ENCODE measurements at places on chromosomes 1 and 21. TPM values are rescaled to one million over a fixed set of nuclear protein-coding genes. Genes with fewer than 3 reads are reported as not detected.

- H3K27me3 ChIP-seq: no peaks in the 10 kb centered on the region
- H3K27ac ChIP-seq: no peak overlapping the region
- no peak for DNase-seq
- H3K4me3 ChIP-seq: no peak overlapping the region
- H3K36me3 ChIP-seq: no peaks in the 10 kb centered on the region
These were observed 307.0 kb upstream of the USP25 start for GRCh38 chr21:15422783-15423182.

GRCh38 chr1:168974611-168975010 is 131.9 kb upstream of the ATP1B1 start:
- DNase-seq: no peak
- no peak overlapping the region for H3K4me3 ChIP-seq
- no peaks in the 10 kb centered on the region for H3K4me1 ChIP-seq
- H3K27ac ChIP-seq: no peak overlapping the region

DNA sequence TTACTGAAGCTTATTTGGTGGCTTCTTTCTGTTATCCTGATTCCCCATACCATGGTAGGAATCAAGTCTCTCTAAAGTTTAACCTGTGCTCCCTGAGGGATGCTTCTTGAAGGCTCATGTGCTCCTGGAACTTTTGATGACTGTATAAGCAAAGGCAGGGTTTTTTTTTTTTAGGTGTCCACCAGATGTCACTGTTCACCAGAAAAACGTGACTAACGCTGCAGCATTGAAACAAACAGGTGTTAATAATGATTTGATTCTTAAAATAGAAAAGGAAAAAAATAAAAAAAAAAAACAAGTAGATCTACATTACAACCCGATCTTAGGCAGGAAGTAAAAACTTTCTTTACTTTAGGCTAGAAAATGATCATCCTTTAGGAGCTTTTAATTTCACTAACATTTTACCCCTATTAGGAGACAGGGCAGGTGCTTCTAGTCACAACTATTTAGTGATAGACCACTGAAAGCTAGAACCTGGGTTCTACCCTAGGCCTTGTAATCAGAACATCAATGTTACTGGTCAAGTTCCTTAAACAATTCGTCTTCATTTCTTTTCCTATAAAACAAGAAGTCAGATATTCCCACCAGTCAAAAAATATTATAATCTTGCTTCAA is 223.0 kb downstream of the PLA2G4A start:
- H3K27me3 ChIP-seq: no peaks in the 10 kb centered on the region
- no peak overlapping the region for H3K27ac ChIP-seq
- no peak for DNase-seq
- H3K4me3 ChIP-seq: no peak overlapping the region
- no peaks in the 10 kb centered on the region for H3K4me1 ChIP-seq

LCE1C gene
- not detected for total RNA-seq

- no peak for DNase-seq
- no peaks in the 10 kb centered on the region for H3K4me1 ChIP-seq
- H3K27ac ChIP-seq: no peak overlapping the region
- no peaks in the 10 kb centered on the region for H3K36me3 ChIP-seq
These were observed 17.0 kb upstream of the KCNA10 start for GRCh38 chr1:110535985-110536384.

PCP4 gene
- 2.3 TPM for total RNA-seq

- H3K27me3 ChIP-seq: no peaks in the 10 kb centered on the region
- no peak overlapping the region for H3K27ac ChIP-seq
- DNase-seq: no peak
- H3K4me1 ChIP-seq: no peaks in the 10 kb centered on the region
These were observed 88.0 kb upstream of the IVNS1ABP start for GRCh38 chr1:185404907-185405568.

All from breast epithelium (tissue), 4 donors.